ELF-1 (cell line): ENCODE measurements at places on chromosomes 3 and 15.

GRCh38 chr3:53812434-53812833, 33.8 kb downstream of the CHDH start:
- DNase-seq = no peak

DNA sequence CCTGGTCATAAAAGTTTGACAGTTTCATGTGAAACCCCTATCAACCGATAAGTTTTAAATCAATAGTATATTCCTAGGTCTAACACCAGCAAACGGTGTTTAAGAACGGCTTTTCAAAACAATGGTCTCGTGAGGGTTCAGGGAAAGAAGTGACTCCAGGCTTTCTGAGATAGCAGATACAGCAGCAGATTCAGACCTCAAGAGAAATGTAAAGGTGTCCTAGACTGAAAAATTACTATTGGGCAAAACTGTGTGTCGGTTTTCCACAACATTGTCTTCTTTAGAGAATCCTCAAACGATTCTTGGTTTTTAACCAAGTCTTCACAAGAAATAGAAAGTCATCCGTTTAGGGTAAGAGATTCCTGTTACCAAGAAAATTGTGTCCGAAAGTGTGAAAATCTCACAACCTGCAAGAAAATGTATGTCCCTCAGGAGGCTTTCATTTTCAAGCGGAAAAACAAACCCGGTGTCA, 1.2 kb downstream of the SETD2 start:
- no peak for DNase-seq

DNA sequence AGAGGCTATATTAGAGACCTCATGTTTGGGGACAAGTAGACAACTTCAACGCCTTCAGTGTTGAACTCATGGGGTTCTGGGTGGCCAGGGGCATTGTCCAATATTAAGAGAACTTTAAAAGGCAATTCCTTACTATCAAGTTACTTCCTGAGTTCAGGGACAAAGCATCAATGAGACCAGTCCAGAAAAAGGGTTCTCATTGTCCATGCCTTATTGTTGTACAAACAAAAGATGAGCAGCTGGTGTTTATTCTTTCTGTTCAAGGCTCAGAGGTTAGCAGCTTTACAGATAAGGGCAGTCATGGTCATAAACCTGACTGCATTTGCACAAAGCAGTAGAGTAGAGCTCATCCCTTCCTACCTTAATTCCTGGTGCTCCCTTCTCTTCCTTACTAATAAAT, 18.5 kb upstream of the PDHB start:
- no peak for DNase-seq

- no peak for DNase-seq
These were observed 15.3 kb downstream of the ZBTB38 start for GRCh38 chr3:141383555-141384129.

DNA sequence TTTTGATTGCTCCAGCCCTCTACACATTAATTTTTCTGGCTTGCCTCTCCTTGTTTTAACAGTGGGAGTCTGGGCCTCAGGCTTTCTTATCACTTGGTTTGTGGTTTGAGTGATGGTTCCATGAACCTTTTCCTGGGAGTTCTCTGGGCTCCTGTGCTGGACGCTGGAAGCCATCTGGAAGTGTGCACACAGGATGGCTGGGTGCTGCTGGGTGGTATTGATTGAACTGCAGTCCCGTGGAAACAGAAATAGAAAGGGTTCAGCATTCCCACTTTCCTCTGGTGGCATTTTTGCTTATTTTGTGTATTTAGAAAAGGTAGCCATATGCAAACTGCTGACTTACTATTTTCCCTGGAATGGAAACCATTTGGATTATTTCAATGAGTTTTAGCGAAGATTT, 25.6 kb downstream of the MITF start:
- DNase-seq = no peak

GRCh38 chr15:94631608-94632007, 400.2 kb downstream of the MCTP2 start:
- DNase-seq = no peak

GRCh38 chr3:115245438-115245837, 98.3 kb upstream of the ZBTB20 start:
- peak; percentile 32 for DNase-seq
